ENCODE measurements at places on chromosomes 5 and 9.
A peak's percentile ranks its signal among the peaks of the same experiment; 100 is the strongest.

DNA sequence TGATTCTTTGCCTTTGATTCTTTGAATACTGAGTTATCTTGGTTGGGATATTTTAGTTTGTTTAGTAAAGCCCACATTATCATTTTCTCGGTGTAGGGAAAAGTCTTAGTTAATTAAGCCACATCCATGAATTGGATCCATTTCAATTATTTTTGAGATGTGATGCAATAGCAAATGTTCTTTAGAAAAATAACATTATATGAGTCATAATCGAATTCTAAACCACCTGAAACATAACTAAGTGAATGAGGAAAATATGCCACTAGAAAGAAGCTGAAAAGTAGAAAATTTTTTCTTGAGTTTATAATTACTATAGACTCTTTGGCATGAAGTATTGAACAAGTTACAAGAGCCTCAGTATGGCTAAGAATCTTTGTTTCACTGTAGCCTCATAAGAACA, 17.5 kb upstream of the CCDC192 start:
- no peak for DNase-seq

DNA sequence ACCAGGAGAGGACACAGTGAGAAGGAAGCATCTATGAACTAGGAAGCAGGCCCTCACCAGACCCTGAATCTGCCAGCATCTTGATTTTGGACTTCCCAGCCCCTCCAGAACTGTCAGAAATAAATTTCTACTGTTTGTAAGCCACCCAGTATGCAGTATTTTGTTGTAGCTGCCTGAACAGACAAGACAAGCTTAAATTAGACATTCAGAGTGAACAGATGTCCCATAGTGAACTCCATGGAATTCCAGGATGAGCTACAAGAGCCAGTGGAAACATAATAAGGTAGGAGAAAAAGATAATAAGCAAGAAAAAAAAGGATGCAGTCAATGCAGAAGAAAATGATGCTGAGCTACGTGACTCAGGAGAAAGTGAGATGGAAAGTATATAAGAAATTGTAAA, 47.8 kb upstream of the MAMDC2 start:
- peak; percentile 58 for DNase-seq

GRCh38 chr5:158942217-158942616, 157.5 kb downstream of the EBF1 start:
- DNase-seq, result no peak

- no peak for DNase-seq
Measured at GRCh38 chr9:100428871-100429654, 2.1 kb downstream of the MSANTD3 start.
